Urinary bladder (tissue), 4 donors: ENCODE measurements at places on chromosomes 1 and 21. TPM values are rescaled to one million over a fixed set of nuclear protein-coding genes. Genes with fewer than 3 reads are reported as not detected.

- no peak for DNase-seq
These were observed 54.2 kb downstream of the RGL1 start for GRCh38 chr1:183859119-183859518.

DNA sequence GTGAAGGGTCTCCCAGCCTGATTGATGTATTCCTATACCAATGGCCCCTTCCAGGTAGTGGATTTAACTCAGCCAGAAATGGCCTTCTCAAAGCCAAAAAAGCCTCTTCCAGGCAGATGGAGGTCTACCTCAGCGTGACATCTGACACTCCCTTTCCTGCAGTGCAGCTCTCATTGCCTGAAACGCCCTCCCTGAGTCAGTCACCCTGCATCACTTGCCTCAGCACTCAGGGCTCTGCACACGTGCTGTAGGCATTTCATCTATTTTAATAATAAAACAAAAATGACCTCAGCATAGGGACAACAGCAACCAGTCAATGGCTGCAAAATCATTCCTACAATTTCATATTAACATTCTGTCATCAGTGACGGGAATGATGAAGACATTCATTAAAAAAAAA is 64.4 kb upstream of the GJA5 start:
- no peak for DNase-seq

- no peak for DNase-seq
These were observed 64.1 kb upstream of the SSX2IP start for GRCh38 chr1:84754386-84754703.

- no peak for DNase-seq
These were observed 64.8 kb upstream of the ZNF648 start for GRCh38 chr1:182126272-182126800.

DNA sequence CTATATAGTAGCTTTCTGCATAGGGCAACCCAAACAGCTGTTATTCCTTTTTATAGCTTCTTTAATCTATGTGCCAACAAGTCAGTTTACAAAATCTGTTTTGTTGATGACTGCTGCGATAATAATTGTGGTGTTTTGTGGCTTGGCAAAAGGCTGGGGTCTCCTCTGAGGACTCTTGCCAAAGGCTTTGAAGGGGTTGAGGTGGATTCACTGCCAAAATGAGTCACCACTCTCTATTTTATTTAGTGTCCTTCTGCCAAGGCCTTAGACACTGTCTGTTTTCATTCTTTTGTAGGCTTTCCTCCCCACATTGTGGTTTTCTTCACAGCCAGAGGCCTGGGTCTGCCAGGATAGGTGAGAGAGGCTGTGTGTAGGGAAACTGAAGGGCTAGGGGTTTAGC is 161.8 kb downstream of the NFIA start:
- no peak for DNase-seq

GRCh38 chr1:46643368-46643775 is 24.8 kb downstream of the ATPAF1 start:
- peak; percentile 18 for DNase-seq

DNA sequence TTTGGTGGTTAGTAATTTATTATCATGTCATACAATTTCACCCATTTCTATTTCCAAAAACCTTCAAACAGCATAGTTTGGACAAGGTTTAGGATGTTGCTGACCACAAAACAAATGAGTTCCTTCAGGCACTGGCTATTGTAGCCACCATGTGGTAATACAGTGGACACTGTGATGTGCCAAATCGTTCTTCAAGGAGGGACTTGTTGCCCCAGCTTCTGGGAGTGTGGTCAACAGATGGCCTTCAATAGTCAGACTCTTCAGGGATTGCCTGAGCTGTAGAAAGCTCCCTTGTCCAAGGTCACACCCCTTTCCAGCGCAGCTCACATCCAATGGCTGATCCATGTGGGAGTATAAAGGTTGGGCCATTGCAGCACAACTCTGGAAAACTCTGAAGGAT is 2.6 kb downstream of the PDE4B start:
- no peak for DNase-seq

DNA sequence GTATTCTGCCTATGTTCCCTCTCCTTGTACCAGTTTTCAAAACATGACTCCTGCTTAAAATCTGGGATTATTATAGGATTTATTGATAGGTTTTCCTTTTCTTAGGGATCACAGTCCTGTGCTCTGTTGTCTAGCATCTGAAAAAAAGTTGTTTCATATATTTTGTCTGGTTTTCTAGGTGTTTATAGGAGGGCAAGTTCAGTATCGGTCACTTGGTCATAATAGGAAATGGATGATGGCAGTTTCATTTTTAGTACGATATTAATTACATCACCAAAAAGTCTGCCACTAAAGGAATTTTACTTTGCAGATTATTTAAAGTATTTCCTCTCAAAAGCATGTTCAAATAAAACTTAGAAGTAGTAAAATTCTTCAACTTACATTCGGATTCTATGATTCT is 94.4 kb downstream of the RASAL2 start:
- no peak for DNase-seq

DNA sequence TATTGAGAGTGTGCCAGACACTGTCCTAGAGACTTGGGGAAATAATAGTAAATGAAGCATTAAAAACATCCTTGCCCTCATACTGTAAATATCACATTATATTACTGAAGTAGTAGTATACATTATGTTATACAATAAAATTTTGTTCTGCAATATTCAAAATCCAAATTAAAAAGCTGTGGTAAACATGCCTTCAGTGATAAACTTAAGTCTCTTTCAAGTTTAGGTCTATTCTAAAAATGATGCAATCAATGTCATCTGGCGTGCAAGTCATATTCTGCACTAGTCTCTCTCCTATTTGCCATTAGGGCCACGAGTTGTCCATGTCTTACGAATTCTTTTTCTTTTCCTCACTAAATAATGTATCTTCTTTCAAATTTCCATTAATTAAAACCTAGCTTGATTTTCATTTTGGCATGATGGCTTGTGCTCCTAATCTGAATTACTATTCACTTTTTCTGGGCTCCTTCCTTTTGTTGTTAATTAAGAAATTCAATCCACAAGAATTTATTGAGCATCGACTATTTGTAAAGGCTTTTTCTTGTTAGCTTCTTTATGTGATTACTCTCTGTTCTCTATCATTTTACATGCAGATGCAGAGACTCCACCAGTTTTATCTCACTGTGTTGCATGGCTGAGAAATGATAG is 130.7 kb downstream of the COQ8A start:
- no peak for DNase-seq

GRCh38 chr1:186113461-186113860 is 261.6 kb downstream of the TPR start:
- no peak for DNase-seq

DNA sequence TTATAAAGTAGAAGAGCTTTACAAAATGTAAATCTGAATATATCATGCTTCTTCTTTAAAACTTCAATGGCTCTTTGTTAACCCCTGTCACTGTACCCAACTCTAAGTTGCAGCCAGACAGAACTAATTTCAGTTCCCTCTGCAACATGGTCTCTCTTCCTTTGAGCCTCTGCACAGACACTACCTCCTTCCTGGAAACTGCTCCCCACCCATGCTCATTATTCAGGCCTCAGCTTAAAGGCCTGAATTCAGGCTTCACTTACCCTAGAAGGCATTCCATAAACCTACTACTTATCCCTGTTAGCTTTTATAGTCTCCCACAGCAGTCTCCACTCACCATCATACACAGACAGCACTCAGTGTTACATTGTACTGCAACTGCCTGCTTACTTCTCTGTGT is 2.6 kb upstream of the EEIG2 start:
- no peak for DNase-seq

DNA sequence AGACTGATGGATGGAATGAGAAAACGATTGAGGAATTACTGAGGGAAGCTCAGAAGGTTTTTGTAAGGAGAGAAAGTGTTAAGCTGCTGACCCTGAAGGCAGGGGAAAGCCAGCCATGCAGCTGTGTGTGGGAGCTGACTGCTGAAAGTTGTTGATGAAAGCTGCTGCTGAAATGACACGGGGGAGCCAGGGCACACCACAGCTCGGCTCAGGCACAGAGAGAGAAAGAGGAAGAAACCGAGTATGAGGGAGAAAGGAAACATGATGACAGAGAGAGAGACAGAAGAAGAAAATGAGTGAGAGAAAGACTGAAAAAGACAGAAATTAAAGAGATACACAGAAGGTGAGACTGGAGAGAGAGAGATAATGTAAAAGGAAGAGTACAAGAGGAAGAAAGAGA is 115.5 kb downstream of the LRRC53 start:
- DNase-seq = no peak

- DNase-seq = no peak
These were observed 485.7 kb upstream of the BRINP3 start for GRCh38 chr1:190963321-190963720.

DNA sequence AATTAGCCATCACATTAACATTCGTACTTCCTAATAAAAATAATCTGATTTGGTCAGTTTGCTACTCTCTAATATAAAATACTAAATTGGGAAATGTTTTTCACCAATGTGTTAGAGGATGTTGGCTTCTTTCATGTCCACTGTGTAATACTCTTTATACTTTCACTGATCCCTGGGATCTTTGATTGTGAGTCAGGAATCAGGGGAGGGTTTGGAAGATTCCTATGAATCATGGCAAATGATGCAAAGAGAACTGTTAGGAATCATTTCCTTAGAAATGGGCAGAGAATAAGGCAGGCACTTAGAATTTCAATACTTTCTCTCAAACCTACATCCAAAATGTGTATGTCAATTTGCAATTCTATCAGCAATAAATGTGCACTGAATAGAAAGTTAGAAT is 31.0 kb downstream of the KRTAP24-1 start:
- no peak for DNase-seq

- DNase-seq = no peak
These were observed 19.4 kb downstream of the PRPF38A start for GRCh38 chr1:52423771-52424170.

DNA sequence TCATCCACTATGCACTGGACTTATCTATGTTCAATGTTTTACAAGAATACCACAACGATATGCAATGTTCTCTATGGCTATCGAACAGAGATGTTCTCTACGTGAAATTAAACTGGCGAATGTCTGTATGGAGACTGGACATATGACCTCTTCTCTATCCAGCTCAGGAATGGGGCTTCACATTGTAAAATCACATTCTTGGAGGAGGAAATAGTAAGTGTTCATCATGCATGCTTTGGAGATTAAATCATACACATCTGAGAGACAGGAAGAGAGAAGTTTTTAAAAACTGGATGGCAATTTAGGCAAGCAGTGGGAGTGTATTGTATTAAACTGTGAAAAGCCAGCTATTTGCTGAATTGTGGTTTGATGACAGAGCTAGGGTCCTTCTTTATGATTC is 47.9 kb upstream of the RGL1 start:
- no peak for DNase-seq

DNA sequence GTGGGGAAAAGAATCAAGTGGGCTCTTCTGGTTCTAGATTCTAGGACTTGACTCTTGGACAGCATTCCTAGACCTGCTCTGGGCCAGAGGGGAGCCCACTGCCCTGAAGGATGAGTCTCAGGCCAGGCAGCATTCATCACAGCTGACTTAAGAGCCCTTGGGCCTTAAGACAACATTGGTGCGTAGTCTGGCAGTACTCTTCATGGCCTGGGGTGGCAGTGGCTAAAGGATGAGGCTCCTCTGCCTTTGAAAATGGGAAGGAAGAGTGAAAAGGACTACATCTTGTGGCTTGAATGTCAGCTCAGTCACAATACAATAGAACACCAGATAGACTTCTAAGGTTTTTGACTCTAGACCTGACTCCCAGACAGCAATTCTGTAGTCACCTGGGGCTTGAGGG is 1415.1 kb upstream of the PRMT6 start:
- DNase-seq = no peak

GRCh38 chr1:113868387-113869083 is 3.0 kb downstream of the PTPN22 start:
- no peak for DNase-seq

DNA sequence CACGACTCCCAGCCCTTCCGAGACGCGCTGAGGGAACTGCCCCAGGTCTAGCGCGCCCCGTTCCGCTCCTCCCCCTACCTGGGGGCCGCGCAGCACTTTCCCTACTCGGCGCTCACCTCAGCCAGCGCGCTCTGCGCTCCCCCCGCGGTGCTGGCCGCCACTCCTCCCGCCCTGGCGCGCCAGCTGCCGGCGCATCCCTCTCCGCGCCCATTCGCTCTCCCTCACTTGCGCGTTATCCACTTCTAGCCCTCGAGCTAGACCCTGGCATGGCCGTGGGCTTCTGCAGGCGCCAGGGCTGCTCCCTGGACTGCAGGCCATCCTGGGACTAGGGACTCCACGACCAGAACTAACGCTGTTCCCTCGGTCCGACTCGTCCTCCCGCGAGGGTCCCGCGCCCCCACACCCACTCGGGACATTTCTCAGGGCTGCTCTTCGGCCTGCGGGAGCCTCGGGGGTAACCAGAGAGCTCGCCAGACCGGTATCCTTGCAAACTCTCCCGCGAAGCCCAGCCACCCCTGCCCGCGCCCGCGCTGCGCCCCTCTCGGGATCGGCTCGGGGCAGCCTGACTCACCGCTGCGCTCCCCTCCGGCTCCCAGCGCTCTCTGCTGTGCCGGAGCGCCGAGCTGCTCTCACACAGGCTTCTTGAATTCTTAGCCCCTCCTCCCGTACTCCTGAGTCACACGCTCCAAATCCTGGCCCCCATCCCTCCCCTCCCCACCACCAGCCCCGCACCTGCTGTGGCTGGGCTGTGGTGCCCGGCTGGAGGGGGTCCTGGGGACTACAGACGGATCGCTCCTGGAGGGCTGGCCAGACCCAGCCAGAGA is at the start of gene NGF:
Gene NGF, minus strand, starts transcription at position 617 of the 824 bp plus-strand sequence. CDS start 51,454 bp downstream, outside the sequence.
- DNase-seq = no peak

DNA sequence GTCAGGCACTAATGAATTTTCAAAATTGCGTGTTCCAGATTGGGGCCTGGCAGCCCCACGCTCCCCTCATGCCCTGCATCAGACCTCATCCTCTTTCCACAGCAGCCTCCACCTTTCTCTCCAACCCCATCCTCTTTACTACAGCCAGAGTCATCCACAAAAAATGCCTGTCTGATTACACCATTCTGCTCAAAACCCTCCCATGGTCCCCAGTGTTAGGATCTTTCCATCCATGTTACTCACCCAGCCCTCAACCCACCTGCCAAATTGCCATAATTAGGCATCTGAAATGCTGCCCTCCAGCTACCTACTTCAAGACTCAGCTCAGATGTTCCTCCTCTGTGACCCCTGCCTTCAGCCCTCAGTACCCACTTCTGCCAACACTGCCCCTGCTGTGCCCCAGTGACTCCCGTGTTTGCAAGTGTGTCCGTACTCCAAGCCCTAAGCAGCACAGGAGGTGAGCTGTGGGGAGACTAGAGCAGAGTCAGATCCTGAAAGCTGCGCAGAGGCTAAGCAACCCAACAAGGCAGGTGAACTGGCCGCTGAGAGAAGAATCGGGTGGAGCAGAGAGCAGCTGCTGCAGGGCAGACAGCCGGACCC is 715 bp upstream of the ARTN start:
- DNase-seq = no peak

The C1orf210 gene
- 0.90 TPM for total RNA-seq

The CFAP74 gene
- 0.11 TPM for total RNA-seq

The LRRC3 gene
- 1.5 TPM for total RNA-seq

The MROH9 gene
- total RNA-seq = not detected

The ANKRD45 gene
- 0.63 TPM for total RNA-seq

The MECR gene
- 17.0 TPM for total RNA-seq

The TNFRSF14 gene
- total RNA-seq = 19.2 TPM

The CA14 gene
- total RNA-seq = 0.37 TPM

The KRTAP19-1 gene
- not detected for total RNA-seq

The SLC35F3 gene
- 0.32 TPM for total RNA-seq
